ENCODE measurements at places on chromosomes 11 and 22.

DNA sequence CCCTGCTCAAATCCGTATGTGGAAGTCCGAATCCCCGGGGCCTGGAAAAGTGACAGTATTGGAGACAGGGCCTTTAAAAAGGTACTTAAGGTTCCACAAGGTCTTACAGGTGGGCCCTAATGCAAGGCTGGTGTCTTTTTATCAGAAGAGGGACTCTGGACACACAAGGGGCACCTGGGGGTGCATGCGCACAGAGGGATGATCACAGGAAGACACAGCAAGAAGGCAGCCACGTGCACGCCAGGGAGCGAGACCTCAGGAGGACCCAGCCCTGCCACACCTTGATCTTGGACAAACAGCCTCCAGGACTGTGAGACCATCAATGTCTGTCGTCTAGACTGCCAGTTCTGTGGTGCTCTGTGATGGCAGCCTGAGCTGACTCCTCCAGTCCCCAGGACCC, 96.5 kb downstream of the SHANK2 start:
- DNase-seq, result no peak

- DNase-seq, result no peak
These were observed 58.6 kb downstream of the DDIAS start for GRCh38 chr11:82959987-82960778.

GRCh38 chr11:1508491-1508891, 21.9 kb upstream of the MOB2 start:
- DNase-seq, result no peak

- peak; percentile 71 for DNase-seq
These were observed 1.3 kb upstream of the ESAM start for GRCh38 chr11:124763156-124763947.

DNA sequence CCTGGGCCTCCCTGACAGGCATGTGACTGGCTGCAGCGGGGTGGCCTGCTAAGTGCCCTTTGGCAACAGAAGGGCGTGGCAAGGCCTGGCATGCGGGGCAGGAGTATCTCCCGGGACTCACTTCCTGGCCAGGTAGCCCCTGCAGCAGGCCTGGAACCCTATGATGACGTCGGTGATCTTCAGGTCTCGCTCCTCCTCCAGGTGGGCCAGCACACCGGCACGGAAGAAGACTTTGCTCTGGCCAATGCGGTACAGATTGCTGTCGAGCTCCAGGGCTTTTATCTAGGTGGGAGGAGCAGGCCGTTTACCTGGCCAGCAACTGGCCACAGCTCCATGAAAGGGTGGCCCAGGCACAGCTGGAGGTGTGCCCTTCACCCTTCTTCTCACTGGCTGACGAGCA, 50.9 kb downstream of the APOL1 start:
- DNase-seq, result no peak
